CD4-positive, alpha-beta T cell treated with Interleukin-15 for 4 hours (primary cell): ENCODE measurements at places on chromosomes 6 and 20.

DNA sequence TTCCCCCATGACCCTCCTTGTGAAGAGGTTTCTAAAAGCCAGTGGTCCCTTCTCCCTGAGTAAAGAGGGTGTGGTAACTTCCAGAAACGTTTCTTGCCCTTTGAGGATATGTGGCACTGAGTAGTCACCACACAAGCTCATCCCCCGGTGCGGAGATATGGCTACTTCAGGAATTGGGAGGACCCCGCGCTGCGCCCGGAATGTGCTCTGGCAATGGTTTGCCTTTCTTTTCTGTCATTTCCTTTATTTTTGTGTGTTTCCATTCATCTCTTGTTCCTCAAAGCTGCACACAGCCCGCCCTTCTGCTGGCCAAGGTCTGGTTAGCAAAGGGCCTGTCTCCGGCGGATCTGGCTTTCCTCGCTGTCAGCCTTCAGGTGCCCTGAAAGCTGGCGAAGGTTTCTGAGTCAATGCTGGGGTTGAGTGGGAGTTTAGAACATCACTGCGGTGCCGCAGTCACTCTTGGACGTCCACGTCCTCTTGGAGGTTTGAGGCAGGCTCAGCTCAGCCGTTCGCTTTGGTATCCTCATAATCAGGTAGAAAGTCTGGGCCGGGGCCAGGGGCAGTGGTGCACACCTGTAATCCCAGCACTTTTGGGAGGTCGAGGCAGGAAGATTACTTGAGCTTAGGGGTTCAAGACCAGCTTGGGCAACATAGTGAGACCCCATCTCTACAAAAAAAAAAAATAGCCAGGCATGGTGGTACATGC is 67.2 kb downstream of the TCP11 start:
- no peak for DNase-seq

GRCh38 chr6:508006-508405 is 116.5 kb downstream of the IRF4 start:
- no peak for DNase-seq

- peak; percentile 76 for DNase-seq
Observed at GRCh38 chr6:44078827-44079671, 48.2 kb downstream of the MRPL14 start.

DNA sequence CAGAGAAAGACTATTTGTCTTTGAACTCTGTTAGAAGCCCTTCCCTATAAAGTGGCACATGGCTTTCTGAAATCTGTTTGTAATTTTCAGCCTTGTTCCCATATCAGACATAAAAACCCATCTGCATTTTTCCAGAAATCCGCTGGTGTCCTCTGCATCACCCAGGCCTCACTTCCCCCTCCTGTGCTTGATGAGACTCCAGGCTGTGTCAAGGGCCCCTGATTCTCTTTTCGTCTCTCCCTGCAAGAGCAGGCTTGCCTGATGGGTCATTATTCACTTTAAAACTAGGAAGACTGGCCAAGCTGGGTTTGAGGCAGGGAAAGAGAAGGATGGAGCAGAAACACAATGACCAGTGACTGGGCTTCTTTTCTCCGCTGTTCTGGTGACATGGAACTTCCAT is 10.6 kb upstream of the PROKR2 start:
- no peak for DNase-seq

DNA sequence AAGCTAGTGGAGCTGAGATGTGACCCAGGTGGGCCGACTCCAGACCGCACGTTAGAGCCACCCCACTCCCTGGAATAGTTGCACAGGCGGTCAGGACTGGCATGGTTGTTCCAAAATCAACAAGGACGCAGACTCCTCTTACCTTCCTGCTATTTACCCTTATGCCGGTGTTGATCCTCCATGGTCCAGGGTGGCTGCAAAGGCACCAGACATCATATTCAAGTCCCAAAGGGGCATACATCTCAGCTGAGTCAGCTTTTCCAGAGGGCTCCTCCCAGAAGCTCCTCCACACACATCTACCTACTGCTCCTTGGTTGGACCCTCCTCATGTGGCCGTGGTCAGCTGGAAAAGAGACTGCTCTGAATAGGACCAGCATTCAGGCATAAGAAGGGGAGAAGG is 112.2 kb downstream of the SYCP2 start:
- DNase-seq: no peak

- DNase-seq: no peak
Observed at GRCh38 chr20:57395111-57395966, 4.1 kb downstream of the RBM38 start.

- no peak for DNase-seq
Observed at GRCh38 chr6:150088481-150089154, 19.7 kb upstream of the ULBP3 start.

- no peak for DNase-seq
Observed at GRCh38 chr20:4957187-4957586, 44.1 kb downstream of the SLC23A2 start.

DNA sequence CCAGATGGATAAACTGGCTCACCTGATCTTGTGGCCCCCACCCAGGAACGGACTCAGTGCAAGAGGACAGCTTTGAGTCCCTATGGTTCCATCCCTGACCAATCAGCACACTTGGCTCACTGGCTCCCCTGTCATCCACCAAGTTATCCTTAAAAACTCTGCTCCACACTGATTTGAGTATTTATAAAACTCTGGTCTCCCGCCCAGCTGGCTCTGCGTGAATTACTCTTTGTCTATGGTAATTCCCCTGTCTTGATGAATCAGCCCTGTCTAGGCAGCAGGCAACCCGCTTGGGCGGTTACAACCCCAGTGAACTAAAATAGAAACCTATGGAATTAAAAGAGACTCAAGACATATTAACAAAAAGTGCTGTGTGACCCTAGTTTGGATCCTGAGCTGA is 38.1 kb upstream of the CD83 start:
- DNase-seq: no peak

DNA sequence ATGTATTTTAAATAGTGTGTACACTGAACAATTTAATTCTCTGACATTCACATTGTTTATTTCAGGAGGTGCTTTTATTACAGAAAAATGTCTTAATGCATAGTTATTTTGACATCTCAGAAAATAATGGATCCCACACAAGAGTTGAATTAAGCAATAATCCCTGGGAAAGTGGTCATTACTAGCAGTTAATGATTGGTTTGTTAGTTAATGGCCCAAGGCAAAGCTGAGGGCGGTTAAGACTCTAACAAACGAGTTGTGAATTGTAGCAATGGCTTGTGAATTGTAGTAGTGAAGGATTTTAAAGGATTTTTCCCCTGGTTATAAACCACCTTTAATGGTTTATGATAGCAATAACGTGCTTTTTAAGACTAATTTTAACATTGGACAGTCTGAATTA is 1316.0 kb upstream of the GJE1 start:
- DNase-seq: no peak

DNA sequence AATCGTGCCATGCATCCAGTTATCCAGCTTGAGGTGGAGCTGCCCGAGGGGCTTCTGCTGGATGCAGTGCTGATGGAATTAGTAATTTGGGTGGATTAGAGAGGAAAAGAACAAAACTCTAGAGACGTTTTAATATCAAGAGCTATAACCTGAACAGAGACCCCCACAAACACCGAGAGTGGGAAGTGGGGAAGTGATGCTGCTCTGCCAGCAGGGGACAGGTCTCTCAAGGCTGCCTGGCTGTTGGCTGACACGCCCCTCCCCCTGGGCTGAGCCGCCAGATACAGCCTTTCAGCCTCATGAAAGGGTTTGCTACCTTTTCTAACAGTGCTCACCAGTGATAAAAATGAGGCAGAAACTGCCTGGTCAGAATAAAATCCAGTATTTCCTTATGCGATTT is 9.6 kb downstream of the LEMD2 start:
- no peak for DNase-seq

GRCh38 chr20:56002908-56003800 is 2.2 kb downstream of the CBLN4 start:
- no peak for DNase-seq

GRCh38 chr6:90413867-90414266 is 117.2 kb upstream of the BACH2 start:
- peak; percentile 91 for DNase-seq

GRCh38 chr6:47484616-47485015 is 7.0 kb downstream of the CD2AP start:
- no peak for DNase-seq

DNA sequence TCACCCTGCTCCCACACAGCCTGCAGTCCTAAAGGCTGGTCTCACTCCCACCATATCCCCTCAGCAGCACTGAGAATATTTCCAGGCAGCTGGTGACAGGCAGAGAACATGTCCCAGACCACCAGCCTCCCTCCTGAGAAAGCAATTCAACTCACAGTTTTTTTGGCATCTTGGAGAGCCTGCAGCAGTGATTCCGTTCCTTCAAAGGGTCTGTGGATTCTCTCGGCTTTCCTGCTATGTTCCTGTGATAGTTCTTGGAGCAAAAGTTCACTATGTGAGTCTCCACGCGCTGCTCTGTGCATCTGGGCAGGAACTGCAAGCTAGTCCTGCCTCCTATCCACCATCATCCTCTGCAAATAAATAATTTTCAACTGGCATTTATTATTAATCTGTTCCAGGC is 448.3 kb upstream of the HSF2 start:
- no peak for DNase-seq
